ENCODE measurements at places on chromosomes 1 and 21.

GRCh38 chr1:83641206-83641658 is 357.7 kb downstream of the TTLL7 start:
- no peak for DNase-seq

DNA sequence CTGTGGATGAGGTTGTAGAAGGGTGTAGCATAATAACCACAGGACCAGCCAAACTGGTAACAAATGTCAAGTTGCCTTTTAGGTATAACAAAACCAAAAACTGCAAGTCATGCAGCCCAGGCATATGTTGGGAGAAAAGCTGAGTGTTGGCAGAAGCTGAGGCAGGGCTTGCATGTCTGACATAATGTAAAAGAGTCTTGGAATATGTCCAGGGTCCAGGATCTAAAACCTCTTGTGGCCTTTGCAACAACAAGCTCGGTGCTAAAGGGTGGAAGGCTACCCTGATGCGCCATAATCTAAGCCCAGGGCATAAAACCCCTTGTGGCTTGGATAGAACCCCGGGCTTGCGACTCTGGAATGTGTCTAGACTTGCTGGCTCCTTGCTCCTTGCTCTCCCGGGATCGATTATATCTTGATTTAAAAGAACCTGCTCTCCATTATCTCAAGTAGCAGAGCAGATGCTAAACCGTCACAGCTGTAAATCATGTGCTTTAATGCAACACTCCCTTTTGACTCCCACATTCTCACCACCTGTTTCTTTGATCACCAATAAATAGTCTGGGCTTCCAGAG is 26.5 kb upstream of the SLC35A3 start:
- DNase-seq = no peak

DNA sequence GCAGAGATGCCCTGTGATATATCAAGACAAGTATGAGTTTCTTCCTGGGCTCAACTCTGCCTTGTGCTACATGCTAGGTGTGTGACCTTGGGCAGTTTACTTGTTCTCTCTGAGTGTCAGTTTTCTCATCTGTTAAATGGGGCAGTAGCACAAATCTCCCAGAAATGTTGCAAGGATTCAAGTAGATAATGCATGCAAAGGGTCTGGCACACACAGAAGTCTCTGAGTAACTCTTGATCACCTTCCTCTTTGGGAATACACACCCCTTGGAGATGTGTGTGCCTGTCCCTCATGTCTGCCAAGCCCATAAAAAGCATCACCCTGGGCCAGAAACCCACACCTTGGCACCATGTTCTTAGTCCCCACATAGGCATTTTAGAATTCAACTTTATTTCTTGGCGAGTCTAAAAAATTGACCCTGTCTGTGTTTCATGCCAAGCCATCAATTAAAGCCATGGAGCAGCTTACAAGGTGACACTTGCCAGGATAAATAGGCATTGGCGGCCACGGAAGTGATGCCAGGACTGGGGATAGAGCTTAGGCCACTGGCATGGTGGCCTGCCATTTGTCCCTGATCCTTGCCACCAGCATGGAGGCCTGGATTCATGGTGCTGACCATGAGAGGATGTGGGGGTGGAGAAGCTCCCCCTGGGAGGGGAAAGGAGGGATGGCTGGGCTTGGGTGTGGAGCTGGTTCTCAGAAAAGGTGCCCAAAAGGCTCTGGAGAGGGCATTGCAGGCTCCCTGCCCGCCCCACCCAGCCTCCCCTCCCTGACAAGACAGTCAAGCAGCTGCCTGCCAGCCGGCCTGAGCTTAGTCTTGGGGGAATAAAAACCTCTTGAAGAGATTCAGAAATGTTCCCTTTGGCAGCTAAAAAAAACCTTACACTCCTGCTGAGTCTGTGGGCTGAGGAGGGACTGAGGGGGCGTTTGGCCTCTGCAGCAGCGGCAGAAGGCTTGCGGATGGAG is 118.0 kb upstream of the IPO9 start:
- peak; percentile 65 for DNase-seq

GRCh38 chr21:24183077-24183476 is 1424.2 kb downstream of the MRPL39 start:
- no peak for DNase-seq

DNA sequence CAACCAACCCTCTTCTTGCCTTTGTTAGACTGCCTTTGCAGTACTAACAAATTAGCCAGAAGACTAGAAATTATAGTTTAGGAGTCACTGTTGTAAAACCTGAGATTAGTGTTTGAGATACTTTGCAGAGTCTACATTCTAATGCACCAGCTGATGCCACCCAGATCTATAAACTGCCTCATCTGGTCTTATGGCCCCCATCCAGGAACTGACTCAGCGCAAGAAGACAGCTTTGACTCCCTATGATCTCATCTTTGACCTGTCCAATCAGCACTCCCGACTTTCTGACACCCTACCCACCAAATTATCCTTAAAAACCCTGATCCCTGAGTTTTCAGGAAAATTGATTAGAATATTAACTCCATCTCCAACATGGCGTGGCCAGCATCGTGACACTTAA is 334.6 kb downstream of the RGS7 start:
- DNase-seq = no peak

- DNase-seq = no peak
These were observed 4.7 kb downstream of the OR2B11 start for GRCh38 chr1:247453245-247453644.

DNA sequence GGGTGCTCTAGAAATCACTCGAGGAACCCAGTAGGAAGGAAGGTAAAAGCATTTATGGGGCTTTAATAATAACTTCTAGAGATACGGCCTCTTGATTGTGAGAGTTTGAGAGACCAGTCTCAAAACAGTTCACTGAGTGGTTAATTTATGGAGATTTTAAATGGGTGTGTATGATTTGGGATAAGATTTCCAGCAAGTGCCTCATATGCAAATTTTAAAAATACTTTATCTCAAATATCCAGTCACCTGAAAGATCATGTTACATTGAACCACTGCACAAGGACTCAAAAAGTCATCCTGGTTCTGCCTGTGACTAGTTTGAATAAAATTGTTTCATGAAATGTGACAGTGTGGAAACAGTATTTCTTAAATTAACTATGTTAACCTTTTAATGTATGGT is 64.5 kb downstream of the HUNK start:
- no peak for DNase-seq
